ENCODE measurements at places on chromosomes 4 and X.

DNA sequence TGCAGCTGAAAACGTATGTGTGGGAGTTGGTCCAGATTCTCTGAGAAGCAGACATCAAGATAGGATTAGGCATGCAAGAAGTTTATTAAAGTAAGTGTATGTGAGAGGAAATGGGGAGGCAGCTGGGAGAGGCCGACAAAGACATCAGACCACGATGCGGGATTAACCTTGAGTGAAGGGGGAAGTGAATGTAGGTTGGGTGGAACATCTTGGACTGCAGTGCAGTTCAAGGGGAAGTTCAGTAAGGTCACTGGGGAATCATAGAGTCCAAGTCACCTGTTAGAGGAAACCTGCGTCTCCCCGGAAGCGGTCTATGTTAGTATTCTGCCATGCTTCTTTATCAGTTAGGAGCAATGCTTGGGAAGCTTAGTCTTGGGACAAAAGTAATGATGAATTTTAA, 22.0 kb downstream of the CXCL8 start:
- no peak for DNase-seq

DNA sequence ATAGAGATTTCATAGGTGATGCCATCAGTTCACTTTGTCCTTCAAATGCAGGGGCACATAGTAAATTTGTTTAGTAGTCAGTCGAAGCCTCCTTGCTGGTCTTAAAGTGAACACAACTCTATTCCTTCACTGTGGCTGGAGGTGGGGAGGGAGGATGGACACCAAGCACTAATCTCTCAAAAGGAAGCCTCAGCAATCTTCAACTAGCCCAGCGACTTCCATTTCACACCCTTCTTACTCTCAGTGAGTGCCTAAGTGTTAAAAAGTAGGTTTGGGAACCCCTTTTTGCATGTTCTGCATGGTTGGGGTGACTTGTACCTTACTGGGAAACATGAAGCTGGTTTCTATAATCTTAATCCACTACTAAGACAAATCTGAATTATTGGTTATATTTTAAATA, 96.0 kb upstream of the GUCY1A1 start:
- no peak for DNase-seq

- DNase-seq = no peak
Observed at GRCh38 chr4:63036159-63036866, 1372.9 kb downstream of the TECRL start.

DNA sequence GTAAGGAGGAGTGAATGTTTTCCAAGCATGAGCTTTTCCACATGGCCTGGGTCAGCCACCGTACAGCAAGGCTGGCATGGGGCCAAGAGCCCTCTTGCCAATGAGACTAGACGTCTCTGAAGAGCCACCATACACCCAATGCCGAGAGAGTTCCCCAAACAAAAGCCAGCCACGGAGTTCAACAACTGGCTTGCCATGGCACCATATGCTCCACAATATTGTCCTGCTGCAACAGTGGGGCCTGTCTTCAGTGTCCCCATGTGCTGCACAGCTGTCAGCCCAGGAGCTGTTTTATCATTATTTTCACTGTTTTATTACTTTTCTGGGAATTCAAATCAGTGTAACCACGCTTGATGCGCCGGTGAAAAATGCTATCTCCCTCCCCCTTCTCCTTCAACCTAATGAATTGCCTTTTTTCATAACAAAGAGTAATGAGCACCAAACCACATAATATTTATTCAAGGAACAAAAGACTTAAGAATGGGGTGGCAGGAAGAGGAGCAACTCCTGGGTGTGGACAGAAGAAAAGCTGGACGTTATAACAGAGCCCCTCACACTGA, 18.4 kb downstream of the MAML3 start:
- no peak for DNase-seq
